ENCODE measurements at places on chromosomes 13 and 19.

- DNase-seq, result no peak
Measured at GRCh38 chr19:10724573-10725071, 6.7 kb downstream of the DNM2 start.

GRCh38 chr13:49935171-49936074, 717 bp downstream of the SPRYD7 start:
- DNase-seq, result peak; percentile 6

- DNase-seq, result no peak
Measured at GRCh38 chr13:99278200-99278599, 20.0 kb upstream of the GPR18 start.

DNA sequence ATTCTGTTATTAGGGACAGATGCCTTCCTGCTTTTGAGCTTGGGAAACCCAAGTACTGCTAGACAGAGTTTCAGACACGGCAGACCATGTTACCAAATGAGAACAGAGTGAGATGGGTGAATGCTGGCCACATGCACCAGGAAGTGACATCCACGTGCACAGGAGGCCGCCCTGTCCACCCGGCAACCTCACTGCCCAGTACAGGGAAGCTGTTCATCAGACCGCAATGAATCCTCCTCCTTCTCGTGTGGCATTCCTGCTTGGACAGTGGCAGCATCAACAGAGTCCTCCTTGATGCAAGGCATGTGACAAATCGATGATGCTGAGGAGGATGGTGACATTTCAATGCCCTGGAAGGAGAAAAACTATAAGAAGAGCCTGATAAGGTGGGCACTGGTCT, 191.0 kb upstream of the SOX1 start:
- no peak for DNase-seq

DNA sequence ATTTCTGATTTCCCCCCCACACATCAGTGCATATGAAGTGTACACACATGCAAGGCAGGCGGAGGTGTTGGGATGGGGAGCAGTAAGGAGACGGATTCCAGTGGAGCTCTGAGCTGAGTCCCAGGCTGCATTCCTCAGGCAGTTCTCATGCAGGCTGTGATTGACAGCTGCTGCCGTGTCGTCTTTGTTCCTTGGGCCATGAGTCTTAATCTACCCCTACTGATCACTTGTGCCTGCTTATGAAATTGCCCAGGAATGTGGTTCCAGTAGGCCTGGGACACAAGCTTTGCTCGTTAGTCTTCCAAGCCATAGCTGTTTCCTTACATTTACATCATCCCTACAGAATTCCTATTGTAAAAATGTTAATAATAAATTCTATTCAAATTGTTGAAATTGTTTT, 1241.9 kb downstream of the UQCRFS1 start:
- no peak for DNase-seq

DNA sequence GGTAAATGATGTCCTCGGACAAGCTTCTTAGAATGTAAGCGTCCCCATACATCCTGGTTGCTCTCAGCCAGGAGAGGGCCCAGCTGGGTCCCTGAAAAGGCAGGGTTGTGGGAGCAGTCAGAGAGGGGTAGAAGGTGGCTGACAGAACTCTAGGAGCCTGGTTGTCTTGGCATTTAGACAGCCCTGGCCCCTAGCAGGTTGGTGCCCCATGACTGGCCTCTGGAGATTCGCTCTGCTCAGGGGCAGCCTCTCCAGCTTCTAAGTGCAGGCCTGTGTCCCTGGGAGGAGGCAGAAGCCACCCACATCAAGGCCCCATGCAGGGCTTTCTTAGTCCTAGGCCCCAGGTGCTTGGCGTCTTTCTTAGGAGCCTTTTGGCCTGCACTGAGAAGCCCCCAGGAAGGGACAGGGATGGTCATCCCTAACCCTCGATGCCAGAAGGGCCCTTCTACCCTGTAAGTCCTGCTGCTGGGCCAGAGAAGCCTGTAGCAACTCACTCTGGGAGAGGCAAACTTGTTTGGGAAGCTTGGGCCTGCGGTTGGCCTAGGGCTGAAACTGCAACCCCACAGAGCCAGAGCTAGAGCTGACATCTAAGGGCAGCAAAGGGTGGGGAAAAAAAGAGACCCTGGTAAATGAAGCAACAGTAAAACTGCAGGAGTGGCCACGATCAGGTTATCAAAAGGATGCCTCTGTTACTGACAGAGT, 2.8 kb upstream of the CDX2 start:
- no peak for DNase-seq

DNA sequence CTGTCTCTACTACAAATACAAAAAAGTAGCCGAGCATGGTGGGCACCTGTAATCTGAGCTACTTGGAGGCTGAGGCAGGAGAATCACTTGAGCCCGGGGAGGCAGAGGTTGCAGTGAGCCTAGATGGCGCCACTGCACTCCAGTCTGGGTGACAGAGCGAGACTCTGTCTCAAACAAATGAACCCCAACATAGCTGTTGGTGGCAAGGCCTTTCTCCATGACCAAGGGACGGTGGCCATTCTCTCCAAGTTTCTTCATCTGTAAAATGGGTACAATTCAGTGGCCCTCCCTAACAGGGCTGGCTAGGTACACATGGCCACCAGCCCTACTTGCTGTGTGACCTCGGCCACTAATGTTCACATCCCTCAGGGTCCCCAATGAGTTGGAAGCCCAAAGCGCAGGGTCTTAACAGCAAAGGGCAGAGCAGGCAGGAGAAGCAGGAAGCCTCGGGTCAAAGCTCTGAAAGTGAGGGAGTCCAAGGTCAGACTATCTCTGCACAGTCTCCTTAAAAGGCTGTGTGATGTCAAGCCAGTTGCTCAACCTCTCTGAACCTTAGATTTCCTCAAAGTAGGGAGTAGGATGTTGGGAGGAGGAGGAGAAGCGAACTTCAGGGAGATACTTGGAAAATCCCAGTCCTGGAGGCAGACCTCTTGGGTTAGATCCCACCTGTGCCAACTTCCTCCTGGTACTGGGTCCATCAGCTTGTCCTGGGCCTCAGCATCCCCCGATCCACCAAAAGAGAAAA, 2.7 kb downstream of the JUND start:
- peak; percentile 57 for DNase-seq

DNA sequence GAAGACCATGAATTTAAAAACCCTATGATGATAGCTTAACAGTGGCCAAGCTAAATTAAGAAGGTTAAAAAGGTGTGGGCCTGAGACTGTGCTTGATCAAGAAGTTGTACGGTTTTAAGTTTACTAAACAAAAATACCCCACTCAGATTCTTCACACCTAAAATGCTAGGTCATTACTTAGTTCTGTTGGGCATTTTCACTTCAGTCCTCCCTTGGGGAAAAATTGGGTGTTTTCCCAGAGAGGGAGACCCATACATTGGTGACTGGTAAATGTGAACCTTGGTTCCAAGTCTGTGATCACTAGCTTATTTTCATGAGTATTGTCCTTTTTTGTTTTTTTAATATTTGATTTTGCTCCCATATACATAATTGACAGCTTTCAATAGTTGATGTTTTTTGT, 44.4 kb downstream of the MTUS2 start:
- no peak for DNase-seq

Measured in T-cell (primary cell).